CD4-positive, alpha-beta T cell treated with Interleukin-2 at 100 ng/mL for 4 hours (primary cell): ENCODE measurements at places on chromosomes 6 and 20.

DNA sequence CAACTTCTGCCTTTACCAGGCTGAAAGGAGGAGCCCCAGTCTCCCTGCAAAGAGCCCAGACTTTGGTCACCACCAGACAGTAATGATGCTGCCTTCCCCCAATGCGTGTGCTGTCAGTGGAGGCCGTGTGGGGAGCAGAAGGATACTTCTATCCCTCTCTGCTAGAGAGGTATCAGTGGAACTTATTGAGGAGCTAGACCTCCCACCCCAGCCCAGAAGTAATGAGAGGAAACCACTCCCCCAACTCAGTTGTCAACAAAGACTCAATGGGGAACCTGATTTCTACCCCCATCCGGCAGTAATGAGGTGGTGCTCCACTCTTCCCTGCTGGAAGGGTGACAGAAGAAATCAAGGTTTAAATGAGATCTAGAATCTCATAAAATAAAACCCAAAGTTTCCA lies 4.4 kb upstream of the WFDC8 start:
- DNase-seq = no peak

GRCh38 chr20:9668381-9668780 lies 154.0 kb downstream of the LAMP5 start:
- DNase-seq = no peak

- DNase-seq = no peak
Observed at GRCh38 chr20:44811150-44811685, 872 bp upstream of the RIMS4 start.

- DNase-seq = no peak
Observed at GRCh38 chr6:85580878-85581267, 12.8 kb downstream of the SNX14 start.
